ENCODE measurements at places on chromosomes 7 and 10.

DNA sequence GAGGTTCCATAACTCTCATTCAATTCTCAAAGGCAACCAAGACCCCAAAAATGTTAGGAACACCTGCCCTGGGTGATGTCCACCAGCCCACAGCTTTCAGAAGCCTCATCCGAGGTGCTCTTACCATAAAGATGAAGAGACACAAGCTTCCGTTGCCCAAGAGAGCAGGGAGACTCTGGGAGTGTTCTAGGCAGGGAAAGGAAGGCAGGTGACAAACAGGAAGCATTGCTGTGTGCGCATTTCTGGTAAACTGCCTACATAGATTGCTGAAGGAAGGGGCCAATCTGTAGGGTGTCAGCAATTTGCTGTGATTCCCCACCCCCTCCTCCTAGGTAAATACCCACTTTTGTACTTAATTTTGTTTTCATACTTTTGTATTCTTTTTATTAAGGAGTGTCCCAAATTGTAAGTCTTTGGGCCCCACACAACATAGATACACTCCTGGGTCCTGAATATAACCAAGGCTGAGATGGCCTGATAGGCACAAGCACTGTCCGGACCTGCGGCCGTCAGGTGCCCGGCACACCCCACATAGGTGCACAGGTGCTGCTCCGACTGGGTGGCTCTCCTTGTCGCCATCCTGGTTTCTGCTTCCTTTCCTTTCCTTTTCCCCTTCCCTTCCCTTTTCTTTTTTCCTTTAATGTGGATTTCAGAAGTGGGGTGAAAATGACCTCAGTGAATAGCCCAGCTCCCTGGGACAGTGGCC lies 51.4 kb upstream of the SMNDC1 start:
- H3K4me1 ChIP-seq, result peaks cover 59% of the 10 kb centered on the region
- H3K4me3 ChIP-seq, result no peak overlapping the region
- H3K27me3 ChIP-seq, result no peaks in the 10 kb centered on the region
- no peaks in the 10 kb centered on the region for H3K36me3 ChIP-seq

DNA sequence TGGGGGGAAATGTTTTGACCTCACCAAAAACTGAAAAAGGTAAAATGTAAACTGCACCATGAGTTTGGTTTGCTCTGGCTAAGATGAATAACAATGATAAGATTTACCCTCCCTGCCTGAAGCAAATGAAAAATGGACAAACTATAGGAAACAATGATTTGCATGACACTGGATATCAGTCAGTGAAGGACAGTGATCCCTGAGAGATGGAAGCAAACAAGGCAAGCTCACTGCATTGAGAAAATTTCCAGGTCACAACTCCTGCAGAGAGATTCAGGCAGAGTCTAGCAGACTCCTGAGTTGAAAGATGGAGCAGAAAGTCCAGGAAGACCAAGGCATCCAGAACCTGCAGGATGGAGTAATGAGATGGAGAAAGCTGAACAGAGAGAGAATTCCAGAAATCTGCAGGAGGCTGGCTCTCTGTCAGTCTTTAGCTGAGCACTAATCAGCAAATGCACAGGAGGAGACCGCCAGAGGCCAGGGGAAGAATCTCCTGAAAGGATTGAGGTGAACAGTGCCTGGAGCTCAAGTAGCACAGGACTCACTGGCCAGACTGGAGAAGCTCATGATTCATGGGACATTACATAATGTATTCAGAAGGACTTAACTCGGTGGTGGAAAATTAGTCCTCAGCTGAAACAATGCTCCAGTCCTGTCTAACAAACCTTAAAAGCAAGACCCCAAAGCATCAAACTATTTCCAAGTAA lies 51.2 kb upstream of the PALS2 start:
- H3K4me1 ChIP-seq, result no peaks in the 10 kb centered on the region
- H3K27me3 ChIP-seq, result peaks cover 31% of the 10 kb centered on the region
- H3K36me3 ChIP-seq, result no peaks in the 10 kb centered on the region
- no peak for DNase-seq
- no peak overlapping the region for H3K4me3 ChIP-seq
- no peak overlapping the region for H3K27ac ChIP-seq

DNA sequence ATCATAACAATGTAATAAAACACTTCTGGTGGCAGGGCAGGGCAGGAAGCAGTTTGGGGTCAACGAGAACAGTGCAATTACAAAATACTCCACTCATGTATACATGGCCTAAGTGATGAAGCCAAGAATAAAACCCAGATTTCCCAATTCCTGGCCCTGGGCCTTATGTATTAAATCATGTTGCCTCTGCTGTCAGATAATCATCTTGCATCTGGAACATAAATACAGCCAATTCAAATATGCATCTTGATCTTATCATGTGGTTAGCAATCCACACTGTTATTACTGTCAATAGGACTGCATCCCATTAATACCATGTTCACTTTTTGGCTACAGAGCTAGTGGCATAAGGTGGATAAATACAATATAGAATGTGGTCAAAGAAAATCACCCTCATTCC lies 186.5 kb upstream of the SLC25A13 start:
- H3K36me3 ChIP-seq, result no peaks in the 10 kb centered on the region
- no peak for DNase-seq
- no peak overlapping the region for H3K4me3 ChIP-seq
- H3K27me3 ChIP-seq, result peaks cover 9% of the 10 kb centered on the region

GRCh38 chr10:80488539-80489066 lies 34.5 kb downstream of the TSPAN14 start:
- no peaks in the 10 kb centered on the region for H3K27me3 ChIP-seq
- peak overlapping the region; percentile 33 for H3K27ac ChIP-seq
- H3K4me3 ChIP-seq, result no peak overlapping the region
- peaks cover 56% of the 10 kb centered on the region for H3K36me3 ChIP-seq
- no peak for DNase-seq

DNA sequence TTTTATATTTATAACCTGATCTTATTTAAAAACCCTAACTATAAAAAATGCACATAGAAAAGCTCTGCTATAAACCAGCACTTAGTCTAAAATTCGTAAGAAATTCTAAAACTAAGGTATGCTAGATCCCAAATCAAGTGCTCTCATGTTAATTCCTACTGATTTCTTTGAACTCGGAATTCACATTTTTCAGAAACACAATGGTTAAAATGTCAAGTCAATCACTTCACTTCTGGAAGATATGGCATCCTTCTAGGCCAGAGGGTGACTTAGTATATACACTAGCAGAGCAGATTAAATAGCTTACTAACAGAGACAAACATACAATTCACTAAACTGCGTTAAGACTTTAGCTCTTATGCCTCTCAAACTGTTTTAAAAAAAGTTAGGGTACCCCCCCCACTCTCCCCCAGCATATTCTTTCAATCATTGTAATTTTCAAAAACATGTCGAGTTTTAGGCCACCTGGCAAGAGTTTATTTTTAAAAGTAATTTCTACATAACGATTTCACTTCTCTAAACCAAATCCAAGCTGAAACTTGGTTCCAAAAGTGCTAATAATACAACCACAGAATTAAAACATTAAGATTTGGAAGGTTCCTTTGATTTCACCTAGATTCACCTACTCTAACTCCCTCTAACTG lies 129.4 kb downstream of the NRBF2 start:
- DNase-seq, result no peak
- no peak overlapping the region for H3K4me3 ChIP-seq
- H3K27me3 ChIP-seq, result no peaks in the 10 kb centered on the region

- H3K36me3 ChIP-seq, result peaks cover 43% of the 10 kb centered on the region
- no peak for DNase-seq
- no peak overlapping the region for H3K27ac ChIP-seq
Measured at GRCh38 chr7:47298636-47299035, 283.3 kb downstream of the TNS3 start.

- H3K27ac ChIP-seq, result peak overlapping the region; percentile 2
- peaks cover 9% of the 10 kb centered on the region for H3K4me1 ChIP-seq
- H3K36me3 ChIP-seq, result no peaks in the 10 kb centered on the region
- H3K4me3 ChIP-seq, result no peak overlapping the region
- no peak for DNase-seq
- no peaks in the 10 kb centered on the region for H3K27me3 ChIP-seq
Measured at GRCh38 chr7:151705636-151706276, 171.2 kb downstream of the PRKAG2 start.

DNA sequence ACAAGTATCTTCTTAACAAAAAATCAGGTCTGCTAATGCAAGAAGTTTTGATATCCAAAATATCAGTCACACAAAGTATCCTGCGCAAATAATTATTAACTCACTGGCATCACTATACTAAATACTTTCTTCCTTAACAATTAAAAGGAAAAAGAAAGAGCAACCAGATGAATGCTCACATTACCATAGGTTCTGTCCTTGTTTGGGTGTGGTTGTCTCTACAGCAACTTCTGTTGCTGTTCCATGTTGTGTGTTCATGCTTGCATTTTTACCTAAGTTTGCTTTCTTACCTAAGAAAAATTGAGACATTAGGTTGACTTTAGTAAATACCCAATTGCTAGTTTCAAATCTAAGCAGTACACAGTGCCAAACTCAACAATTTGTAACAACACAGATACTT lies 32.5 kb downstream of the FZD9 start:
- no peak overlapping the region for H3K4me3 ChIP-seq
- no peaks in the 10 kb centered on the region for H3K4me1 ChIP-seq
- no peaks in the 10 kb centered on the region for H3K27me3 ChIP-seq
- peaks cover 100% of the 10 kb centered on the region for H3K36me3 ChIP-seq
- no peak for DNase-seq
- no peak overlapping the region for H3K27ac ChIP-seq

- DNase-seq, result no peak
- H3K4me1 ChIP-seq, result no peaks in the 10 kb centered on the region
- no peak overlapping the region for H3K4me3 ChIP-seq
- no peak overlapping the region for H3K27ac ChIP-seq
- H3K27me3 ChIP-seq, result peaks cover 8% of the 10 kb centered on the region
- H3K36me3 ChIP-seq, result no peaks in the 10 kb centered on the region
Measured at GRCh38 chr10:29127731-29128130, 161.1 kb upstream of the LYZL1 start.

Data from RWPE2 (cell line).